ENCODE measurements at places on chromosomes 3 and 15.

GRCh38 chr3:34107669-34108068 is 309.2 kb downstream of the PDCD6IP start:
- DNase-seq: no peak

DNA sequence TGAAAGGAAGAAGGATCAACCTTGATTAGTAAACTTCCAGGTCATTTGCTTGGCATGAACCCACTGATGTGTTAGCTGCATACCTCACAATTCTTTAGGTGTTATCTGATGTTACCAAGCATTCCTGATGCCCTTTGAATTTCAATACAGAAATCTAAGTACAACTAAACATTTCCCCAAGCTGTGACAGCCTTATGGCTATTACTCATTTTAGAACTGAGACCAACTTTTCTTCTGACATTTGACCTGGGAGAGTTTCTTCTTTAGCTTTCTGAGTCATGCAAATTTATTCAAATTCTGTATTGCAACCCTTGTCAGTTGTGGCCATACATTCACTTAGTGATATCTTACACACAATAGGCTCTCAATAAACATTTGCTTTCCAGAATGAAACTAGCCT is 124.3 kb downstream of the TIGIT start:
- no peak for DNase-seq

DNA sequence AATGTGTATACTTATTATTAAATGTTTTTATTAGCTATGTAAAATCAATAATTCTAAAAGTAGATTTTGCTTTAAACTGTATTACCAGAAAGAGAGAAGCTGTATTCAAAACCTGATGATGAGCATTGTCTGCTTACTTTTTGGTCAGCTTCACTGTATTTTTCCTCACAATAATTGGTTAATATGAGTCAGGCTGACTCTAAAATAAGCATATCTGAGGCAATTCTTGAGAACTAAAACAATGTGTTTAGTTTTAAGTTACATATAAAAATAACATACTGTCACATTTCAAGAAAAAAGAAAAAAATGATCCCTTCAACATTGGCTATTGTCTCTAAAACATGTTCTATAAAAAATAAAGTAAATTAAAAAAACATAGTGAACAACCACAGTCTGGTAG is 66.1 kb downstream of the EPHA3 start:
- no peak for DNase-seq

- DNase-seq: no peak
Observed at GRCh38 chr3:146037697-146038096, 123.3 kb downstream of the PLOD2 start.

DNA sequence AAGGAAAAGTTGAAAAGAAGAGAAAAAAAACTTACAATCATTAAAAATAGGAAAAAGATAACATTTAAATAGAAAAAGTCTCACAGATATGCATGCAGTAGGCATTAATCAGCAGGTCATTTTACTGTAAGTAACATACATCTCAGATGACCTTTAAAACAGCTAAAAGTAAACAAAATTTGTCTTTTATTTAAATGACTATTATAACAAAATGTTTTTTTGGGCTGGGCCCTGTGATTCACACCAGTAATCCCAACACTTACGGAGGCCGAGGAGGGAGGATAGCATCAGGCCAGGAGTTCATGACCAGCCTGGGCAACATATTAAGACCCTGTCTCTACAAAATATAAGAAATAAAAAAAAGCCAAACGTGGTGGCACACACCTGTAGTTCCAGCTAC is 14.7 kb downstream of the IQGAP1 start:
- DNase-seq: no peak

DNA sequence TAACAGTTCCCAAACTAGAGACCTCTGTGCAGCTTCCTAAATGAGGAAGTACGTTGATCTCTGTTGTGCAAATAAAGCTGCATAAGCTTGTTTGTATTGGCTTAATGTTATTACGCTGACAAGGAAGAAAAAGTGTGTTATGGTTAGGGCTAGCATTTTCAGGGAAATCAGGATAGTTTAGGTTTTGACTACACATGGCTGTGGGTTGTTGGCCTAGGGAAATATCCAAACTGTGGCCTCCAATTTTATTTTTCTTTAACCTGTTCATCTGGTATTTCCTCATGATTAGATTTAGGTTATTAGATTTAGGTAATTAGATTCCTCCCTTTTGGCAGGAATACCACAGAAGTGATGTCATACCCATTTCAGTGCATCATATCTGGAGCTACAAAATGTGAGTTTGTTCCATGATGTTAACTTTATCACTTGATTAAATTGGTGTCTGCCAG is 8.7 kb upstream of the MCCC1 start:
- no peak for DNase-seq

- no peak for DNase-seq
Observed at GRCh38 chr15:90683371-90683770, 33.8 kb upstream of the BLM start.

DNA sequence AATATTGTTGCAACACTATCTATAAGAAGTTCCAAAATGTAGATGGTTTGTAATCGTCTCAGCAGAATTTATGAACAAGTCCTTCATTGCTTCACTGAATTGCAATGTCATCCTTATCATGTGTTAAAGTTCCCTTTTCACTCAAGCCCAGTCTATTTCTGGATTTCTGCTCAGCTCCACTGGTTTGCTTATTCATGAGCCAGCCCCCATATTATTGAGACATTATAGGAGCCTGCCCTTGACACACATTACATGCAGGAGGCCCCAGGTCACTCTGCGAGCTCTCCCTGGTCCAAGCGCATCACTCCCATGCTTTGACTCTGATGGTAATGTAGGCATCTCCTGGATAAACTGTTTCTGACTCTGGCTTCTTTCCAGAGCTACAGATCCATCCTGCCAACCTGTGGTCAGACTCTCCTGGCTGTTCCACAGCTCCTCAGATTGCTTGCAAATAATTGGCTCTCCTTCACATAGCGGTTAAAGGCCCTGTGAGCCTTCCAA is 56.9 kb downstream of the ABTB1 start:
- no peak for DNase-seq

GRCh38 chr15:69414701-69415167 is 585 bp downstream of the KIF23 start:
- no peak for DNase-seq

- DNase-seq: no peak
Observed at GRCh38 chr3:170809007-170809974, 60.7 kb downstream of the RPL22L1 start.

GRCh38 chr3:150238995-150239619 is 169.0 kb upstream of the TSC22D2 start:
- DNase-seq: no peak

DNA sequence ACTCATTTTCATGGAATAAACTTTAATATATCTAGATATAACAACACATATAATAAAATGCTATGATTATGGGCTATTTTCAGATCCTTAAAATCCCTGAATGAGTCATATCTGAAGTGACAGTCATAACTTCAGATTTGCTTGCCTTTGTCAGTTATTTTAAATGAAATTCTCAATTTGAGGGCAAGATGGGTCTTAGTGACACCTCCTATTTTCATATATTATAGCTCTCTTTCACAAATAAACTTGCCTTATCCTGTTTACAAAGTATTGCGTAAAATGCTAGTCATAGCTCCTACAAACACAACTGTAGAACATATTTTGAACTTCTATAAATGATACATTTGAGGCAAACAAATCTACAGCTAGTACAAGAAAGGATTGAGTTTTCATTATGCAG is 6.2 kb upstream of the THRB start:
- no peak for DNase-seq

DNA sequence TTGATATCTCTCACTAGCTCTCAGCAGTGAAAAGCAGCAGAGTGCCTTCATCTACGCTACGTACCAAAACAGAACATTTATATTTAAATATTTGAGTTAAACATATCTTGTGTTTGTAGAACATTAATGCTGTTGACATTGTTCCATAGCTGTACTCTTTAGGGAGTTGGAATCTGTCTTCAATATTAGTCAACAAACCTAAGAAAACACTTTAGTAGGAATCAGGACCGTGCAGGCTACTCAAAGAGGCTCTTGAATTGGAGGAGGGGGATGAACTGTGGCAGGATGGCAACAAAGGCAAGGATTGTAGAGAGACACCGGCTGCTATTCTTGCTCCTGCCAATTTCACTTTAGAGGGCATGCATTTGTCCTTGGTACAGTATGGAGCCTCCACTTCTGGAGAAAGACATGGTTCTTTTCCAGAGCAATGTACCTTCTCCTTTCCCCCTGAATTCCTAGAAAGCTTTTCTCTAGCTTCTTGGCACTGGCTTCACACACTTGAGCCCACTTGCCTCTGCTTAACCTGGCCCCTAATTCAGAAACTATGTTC is 265.9 kb downstream of the CD47 start:
- no peak for DNase-seq

DNA sequence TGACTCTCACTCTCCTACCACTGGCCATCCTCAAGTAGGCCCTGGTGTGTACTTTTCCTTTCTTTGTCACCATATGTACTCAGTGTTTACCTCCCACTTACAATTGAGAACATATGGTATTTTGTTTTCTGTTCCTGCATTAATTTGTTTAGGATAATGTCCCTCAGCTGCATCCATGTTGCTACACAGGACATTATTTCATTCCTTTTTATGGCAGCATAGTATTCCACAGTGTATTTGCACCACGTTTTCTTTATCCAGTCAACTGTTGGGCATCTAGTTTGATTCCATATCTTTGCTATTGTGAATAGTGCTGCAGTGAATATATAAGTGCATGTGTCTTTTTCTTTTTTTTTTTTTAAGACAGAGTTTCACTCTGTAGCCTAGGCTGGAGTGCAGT is 126.2 kb downstream of the GALK2 start:
- no peak for DNase-seq

GRCh38 chr3:170848292-170848917 is 21.6 kb downstream of the RPL22L1 start:
- DNase-seq: no peak

DNA sequence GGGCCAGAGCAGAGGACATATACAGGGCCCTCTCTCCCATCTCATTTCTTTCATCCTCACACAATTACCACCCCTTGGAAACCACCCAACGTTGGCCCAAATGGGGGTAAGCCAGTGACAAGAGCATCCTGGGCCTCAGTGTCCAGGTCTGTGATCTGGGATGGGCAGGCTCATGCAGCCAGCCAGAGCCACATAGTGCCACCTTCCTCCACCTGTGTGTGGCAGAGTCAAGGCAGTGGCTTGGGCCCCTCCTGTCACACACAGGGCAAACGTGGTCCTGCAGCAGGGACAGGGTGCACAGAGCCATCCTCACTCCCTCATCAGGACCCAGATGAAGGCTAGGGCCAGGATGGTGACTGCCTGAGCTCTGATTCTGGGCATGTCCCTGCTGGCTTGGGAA is 2.3 kb upstream of the MYL3 start:
- DNase-seq: no peak

- DNase-seq: no peak
Observed at GRCh38 chr15:41262571-41262970, 31.5 kb downstream of the CHP1 start.

All from stimulated activated CD4-positive, alpha-beta T cell treated with anti-CD3 and anti-CD28 coated beads, Interleukin-4, amount 100 ng/mL, for 48 hours (primary cell).